ENCODE measurements at places on chromosomes 6 and 20.

DNA sequence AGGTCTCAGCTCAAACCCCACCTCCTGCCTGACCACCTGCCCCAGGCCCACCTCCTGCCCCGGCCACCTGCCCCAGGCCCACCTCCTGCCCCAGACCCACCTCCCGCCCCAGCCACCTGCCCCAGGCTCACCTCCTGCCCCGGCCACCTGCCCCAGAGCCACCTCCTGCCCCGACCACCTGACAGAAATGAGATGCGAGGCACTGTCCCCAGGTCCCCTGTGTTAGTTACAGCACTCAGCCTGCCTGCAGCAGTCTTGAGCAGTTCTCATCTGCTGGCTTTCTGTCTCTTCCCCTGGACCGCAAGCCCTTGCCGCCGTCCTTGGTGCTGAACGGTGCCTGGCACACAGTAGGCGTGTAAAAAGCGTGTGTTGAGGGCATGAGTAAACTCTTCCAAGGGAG is 79.5 kb downstream of the CDH4 start:
- DNase-seq = no peak

DNA sequence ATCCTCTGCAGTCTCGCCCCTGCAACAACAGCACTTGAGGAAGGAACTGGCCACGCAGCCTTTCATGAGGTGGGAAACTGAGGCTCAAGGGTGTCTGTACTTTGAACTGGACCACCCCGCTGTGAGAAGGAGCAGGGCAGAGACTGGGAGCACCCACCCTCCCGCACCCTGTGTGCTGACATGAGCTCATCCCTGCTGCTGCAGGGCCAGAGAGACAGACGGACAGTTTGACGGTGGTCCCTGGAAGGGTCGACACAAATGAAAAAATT is 16.9 kb upstream of the MRGBP start:
- DNase-seq = no peak

- DNase-seq = no peak
These were observed 31.9 kb upstream of the NFATC2 start for GRCh38 chr20:51574248-51575033.

DNA sequence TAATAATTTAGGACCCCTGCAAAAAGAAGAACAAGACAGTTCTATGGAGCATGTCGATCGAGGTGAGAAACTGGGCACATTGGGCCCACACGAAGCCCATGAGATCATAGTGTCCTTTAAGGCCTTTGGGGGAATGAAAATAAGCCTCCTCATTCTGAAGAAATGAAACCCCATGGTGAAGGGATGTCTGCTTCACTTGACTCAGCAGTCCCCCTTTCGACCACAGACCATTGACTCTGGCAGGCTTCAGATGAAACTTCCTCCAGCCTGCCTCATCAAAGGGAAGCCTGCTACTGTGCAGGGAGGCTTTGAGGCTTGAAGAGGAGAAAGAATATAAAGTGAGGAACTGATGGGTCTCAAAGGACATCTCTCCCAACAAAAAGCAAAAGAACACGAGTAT is 144.2 kb upstream of the FBXL4 start:
- DNase-seq = no peak

DNA sequence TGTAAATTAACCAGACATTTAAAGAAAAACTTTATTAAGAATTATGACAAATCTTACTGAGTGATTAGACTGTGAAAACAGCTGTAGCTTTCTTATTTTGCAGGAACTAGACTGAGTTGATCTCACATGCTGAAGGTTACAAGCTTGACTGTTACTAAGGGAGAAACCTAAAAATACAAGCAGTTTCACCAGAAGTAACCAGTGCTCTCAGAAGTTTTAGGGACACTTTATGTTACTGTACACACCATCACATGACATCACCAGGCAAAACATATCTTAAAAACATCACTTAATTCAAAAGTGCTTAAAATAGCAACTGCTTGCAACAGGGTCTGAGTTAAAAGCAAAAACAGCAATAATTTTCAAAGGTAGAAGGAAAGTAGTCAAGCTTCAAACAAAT is 5.4 kb downstream of the FBXO30 start:
- DNase-seq = no peak

DNA sequence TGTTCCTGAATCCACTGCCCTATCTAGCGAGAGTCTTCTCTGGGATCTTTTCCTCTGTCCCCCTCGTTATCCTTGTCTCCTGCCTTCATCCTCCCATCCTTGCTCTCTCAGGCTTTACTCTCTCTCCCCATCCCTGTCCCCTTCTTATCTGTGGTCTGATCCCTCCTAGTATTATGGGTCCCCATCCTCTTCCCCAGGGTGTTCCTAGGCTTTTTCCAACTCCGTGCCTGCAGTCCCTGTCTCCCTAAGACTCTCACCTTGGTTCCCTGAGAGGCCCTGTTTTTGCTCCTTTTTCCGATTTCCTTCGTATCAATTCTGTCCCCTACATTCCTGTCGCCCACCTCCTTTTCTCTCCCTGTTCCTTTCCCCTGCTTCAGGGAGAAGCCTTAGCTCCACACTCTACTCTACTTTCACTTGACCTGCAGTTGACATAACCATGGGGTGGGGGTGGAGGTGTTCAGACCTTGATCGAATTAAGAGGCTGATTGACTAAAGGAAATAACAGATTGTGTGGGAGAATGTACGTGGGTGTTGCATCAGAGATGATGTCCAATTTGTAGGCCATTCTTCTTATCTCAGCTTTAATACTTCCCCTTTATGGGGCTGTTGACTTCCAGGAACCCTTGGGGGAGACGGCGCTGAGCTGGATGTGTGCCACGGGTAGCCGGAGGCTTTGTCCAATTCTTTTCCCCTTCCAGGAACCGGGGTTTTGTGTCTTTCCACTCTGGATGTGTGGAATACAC is 905 bp downstream of the PPARD start:
- no peak for DNase-seq

GRCh38 chr6:125886021-125886420 is 70.5 kb upstream of the HINT3 start:
- no peak for DNase-seq

DNA sequence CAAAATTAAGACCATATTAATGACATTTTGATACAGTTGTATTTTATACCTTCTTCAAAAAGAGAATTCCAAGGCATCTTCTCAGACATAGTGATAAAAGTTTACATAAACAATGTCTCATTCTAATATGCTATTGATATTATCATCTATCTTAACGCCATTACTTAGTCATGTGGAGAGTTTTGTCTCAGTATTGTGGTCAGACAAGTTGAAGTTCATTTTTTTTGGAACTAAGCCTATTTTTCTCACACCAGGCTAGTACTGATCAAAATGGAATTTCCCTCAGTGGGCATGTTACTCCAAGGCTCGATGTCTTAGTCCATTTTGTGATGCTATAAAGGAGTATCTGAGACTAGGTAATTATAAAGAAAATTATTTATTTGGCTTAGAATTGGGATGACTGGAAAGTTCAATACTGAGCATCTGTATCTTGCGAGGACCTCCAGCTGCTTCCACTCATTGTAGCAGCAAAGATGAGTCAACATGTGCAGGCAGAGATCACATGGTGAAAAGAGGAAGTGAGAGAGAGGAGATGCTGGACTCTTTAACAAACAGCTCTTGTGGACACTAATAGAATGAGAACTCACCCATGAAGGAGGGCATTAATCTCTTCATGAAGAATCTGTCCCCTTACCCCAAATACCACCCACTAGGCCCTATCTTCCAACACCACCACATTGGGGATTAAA is 825.5 kb upstream of the MANEA start:
- DNase-seq = no peak

DNA sequence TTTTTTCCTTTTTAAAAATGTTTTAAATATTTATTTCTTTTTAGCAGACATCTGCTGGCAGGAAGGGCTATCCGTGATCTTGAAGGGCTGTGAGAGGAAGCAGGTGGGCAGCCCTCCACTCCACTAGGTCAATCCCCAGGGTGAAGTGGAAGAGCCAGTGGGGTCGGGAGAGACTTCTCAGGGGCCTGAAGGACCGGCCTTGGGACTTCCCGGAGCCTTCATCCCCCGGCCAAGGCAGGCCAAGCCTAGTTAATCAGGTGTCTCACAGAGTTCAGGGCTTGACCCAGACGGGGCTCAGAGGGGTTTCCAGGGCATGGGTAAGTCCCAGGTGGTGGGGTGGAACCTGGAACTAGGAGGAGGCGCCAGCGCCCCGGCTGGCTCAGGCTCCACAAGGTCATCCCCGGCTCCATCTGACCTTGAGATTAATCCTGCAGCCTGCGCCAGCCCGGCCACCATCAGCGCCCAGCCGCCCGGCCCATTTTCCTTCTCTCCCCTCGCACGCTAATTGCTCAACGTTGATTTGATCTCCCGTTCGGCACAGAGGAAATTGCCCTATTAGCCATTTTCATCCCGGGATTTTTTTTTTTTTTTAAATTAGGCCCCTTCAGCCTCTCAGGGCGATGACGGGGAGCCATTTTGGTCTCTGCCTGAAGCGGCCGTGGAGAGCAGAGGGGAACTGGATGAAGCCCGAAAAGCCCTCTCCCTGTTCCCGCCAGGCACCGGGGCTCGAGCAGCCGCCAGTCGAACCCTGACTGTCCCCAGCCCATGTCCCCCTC is 44.4 kb downstream of the MDFI start:
- DNase-seq = no peak

- DNase-seq = no peak
These were observed 123.0 kb downstream of the SOBP start for GRCh38 chr6:107612762-107613415.

- DNase-seq = no peak
These were observed 11.3 kb upstream of the MAP3K5 start for GRCh38 chr6:136803608-136804007.

- DNase-seq = no peak
These were observed 108.7 kb downstream of the MYB start for GRCh38 chr6:135289816-135290215.

All from NCI-H2107 (cell line).